Uterus (tissue), 4 donors: ENCODE measurements at places on chromosomes 6 and 20. TPM values are rescaled to one million over a fixed set of nuclear protein-coding genes. Genes with fewer than 3 reads are reported as not detected.

- DNase-seq = no peak
These were observed 59.9 kb downstream of the NUDT3 start for GRCh38 chr6:34332251-34333198.

DNA sequence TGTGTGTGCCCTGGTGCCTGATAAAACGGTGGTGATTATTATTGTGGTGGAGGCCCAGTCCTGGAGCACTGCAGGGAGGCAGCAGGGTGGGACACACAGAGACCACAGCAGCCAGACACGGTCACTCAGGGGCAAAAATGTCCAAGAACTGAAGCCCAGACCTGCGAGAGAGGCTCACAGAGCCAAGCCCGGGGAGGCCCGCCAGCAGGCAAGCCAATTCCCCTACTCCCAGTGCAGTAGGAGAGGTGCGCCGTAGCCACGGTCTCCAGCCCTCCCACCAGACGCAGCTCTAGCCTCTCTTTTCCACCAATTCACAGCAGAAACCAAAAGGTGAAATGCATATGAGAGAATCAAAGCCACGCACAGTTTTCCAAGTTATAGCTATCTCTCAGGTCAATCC, 179.4 kb upstream of the TAB2 start:
- DNase-seq = no peak

Gene NKAPL
- not detected for total RNA-seq

- no peak for DNase-seq
These were observed 141.6 kb downstream of the DHX35 start for GRCh38 chr20:39103732-39104131.

Gene KCNQ2
- 4.9 TPM for total RNA-seq

Gene CALHM4
- not detected for total RNA-seq

- peak; percentile 51 for DNase-seq
These were observed 1.8 kb downstream of the HSPA12B start for GRCh38 chr20:3734111-3734843.

Gene ID4
- total RNA-seq = 29.2 TPM

- no peak for DNase-seq
These were observed at the start of gene MTCL3 for GRCh38 chr6:127518710-127519468. Gene MTCL3, minus strand, starts transcription at chr6:127519335.

- peak; percentile 91 for DNase-seq
These were observed 85.6 kb downstream of the MRPL14 start for GRCh38 chr6:44041461-44042260.

DNA sequence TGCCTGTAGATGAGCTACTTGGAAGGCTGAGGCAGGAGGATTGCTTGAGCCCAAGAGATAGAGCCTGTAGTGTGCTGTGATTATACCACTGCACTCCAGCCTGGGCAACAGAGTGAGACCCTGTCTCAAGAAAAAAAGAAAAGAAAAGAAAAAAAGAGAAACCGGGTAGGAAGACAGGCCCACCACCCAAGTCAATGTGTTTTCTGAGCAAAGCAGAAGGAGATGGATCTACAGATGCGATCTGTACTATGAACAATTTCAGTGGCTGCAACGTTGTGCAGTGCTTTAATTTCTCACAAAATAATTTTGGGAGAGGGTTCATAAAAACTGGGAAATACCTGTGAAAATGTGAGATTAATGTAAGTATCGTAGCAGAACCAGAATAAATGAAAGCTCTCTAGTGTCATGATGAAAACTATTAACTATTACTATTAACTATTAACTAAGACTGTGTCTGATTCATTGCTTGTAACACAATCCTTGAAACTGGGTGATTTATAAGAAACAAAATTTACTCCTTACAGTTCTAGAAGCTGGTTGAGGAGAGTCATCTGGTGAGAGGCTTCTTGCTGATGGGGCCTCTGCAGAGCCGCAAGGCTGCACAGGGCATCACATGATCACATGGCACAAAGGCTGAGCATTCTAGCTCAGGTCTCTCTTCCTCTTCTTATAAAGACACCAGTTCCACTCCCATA, 233.1 kb upstream of the ZNF217 start:
- no peak for DNase-seq

- no peak for DNase-seq
These were observed 7.3 kb upstream of the PRPH2 start for GRCh38 chr6:42729731-42730130.

- no peak for DNase-seq
These were observed 20.0 kb upstream of the PHF3 start for GRCh38 chr6:63615590-63615989.

Gene DYNLRB1
- total RNA-seq = 289 TPM

DNA sequence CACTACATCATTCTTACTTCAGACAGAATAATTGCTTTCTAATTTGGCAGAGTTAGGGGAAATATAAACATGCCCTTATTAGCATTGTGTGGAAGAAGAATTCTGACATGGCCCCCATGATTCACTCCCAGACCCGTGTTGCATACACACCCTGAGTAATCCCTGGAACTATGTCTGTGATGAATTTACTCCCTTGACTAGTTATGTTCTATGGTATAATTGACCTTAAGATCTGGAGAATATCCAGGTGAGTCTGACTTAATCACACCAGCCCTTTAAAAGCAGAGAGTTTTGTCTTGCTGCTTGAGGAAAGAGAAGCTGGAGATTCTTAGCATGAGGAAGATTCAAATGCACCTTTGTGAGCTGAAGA, 262.9 kb downstream of the SOX4 start:
- DNase-seq = no peak

Gene SERINC1
- 136 TPM for total RNA-seq

Gene FAM50B
- total RNA-seq = 11.6 TPM

GRCh38 chr6:21587179-21587960, 6.2 kb upstream of the SOX4 start:
- peak; percentile 62 for DNase-seq

Gene RAB44
- total RNA-seq = 0.37 TPM

DNA sequence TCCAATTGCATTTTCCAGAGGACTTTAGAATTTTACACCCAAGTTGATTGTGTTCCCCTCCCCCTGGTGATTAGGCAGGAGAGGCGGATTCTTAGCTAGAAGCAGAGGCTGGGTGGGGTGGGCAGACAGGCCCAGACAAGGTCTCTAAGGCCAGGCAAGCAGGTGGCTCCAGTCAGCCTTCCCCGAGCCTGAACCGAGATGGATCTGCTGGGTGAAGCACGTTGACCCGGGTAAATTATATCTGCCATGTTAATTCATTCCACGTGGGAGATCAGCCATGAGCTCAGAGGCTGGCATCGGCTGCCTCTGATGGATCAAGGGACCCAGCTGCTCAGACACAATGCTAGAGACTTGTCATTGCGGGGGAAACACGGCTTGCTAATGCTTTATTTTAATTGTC, 159.5 kb upstream of the MAFB start:
- DNase-seq = no peak

DNA sequence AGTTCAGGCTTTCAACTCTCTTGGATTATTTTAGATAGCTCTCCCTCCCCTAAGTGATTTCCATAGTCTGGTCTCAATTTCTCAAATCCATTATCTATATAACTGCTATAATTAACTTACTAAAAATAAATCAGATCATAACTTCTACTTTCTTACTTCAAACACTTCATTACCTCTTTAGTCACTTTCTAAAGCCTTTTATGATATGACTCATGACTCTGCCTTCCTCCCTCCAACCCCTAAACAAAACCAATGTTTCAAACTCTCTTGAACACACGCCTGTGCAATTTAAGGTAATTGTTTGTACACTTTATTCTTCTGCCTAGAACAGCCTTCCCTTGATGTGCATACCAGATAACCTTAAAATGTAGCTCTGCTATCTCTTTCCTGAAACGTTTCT, 100.5 kb downstream of the LMBRD1 start:
- DNase-seq = no peak

DNA sequence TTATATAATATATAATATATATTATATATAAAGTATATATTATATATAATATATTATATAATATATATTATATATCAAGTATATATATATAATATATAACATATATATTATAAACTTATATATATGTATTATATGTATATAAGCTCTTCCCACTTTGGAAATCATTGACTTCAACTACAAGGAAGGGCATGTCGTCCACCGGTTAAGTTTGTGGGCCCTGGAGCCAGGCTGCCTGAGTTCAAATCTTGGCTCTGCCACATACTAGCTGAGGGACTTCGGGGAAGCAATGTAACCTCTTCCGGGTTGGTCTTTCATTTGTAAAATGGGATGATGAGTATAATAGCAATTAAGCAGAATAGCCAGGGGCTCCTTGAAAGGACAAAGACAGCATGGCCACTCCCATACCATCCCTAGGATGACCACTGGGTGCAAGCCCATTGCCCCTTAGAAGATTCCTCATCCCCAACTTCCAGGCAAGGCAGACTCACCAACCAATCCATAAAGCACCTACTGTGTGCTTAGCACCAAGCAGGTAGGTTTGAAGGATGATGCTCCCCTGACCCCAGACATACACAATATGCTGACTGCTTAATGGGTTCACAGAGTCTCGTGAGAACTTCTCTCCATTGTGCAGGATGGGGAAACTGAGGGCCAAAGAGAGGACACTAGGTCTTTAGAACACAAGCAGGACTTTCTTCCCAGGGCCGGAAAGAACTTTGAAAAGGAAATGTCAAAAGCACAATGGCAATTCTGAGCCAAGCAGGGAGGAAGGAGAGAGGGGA, 163.2 kb downstream of the MRPL14 start:
- no peak for DNase-seq

GRCh38 chr20:63321148-63321831, 28.3 kb downstream of the COL20A1 start:
- no peak for DNase-seq

GRCh38 chr6:41577356-41578216, 31.4 kb downstream of the FOXP4 start:
- DNase-seq = no peak

DNA sequence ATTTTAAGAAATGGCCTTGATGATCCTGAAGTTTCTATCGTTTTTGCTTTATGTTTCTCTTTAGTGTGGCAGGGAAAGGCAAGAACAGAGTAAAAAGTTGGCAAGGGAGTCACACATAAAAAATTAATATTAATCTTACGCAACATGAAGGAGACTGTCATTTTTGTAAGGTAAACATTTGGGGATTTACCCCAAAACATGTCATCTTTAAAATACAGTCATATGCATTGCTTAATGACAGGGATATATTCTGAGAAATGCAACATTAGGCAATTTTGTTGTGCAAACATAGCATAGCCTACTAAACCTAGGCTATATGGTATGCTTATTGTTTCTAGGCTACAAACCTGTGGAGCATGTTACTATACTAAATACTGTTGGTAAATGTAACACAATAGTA, 5.4 kb downstream of the RBL1 start:
- no peak for DNase-seq

Gene IL17F
- total RNA-seq = not detected

GRCh38 chr6:127058936-127059335, 59.5 kb upstream of the RSPO3 start:
- no peak for DNase-seq
